ENCODE measurements at places on chromosomes 4 and X.

DNA sequence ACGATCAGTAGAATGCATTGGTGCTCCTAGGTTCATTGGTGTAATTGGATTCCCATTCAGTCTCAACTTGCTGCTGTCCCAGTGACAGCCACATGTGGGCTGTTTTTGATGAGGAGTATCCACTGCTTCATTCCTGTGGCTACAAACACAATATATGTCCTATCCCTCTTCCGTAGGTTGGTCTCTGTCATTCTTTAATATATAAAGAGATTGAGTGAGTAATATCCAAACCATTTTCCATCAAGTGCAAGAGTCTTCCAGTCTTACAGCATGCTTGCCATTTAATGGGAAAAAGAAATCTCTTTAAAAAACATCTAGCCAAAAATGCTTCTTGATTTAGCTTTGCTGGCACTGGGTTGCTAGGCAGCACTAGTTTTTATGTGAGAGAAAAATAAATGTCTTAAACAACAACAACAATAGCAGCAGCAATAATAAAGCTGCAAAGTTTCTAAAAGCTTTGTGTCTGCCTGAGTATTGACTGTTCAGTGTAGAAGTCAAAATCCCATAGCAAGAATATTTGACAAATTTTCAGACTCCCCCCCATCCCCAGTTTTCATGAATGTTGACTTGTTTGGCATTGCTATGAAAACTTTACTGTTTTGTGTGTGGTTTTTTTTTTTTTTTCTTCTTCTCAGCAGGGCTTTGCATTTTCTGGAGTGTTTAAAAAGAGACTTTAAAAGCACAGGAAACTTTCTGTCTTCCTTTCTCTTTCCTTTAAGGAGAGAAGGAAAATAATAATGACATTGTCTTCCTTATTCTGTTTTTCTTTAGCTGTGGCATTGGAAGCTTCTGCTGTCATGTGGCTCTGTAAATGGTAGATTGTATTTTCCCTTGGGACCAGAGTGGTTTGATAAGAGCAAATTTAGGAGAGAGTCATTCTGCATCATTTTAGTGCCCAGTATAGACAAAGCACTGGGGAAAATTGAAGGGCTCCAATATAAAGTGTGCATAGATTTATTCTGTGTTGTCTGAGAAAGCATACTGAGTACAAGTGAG is 244.3 kb downstream of the ARHGAP10 start:
- DNase-seq: no peak

DNA sequence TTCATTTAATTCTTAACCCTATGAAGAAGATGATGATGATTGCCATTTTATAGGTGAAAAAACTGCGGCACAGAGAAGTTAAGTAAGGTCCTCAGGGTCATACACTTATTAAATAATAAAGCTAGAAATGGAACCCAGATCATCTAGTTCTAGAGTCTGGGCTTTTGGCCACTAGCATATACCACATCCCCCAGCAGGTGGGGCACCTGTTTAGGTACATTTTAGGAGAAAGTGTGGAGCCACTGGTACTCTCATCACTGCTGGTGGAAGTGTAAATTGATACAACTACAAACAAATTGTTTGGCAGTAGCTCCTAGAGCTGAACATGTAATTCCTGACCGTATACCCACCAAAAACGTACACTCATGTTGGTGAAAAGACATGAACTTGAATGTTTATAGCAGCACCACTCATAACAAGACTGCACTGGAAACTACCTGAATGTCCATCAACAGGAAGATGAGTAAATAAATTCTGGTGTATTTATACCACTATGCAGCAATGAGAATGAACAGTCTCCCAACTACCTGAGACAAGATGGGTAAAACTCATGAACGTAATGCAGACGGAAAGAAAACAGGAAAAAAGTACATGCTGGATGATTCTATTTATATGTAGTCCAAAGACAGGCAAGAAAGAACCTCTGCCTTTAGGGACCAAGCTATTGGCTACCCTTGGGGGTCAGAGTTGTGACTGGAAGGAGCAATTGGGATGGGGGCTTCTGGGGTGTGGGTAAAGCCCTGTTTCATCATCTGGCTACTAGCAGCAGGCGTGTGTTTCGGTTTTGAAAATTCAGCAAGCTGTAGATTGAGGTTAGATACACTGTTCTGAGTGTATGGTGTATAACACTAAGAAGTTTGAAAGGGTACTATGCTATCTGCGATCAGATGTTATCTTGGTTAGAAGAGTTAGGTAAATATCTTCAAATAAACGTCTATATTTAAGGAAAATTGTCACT is 72.3 kb upstream of the ADGRG2 start:
- no peak for DNase-seq

GRCh38 chr4:2878346-2878745 is 34.7 kb downstream of the ADD1 start:
- DNase-seq: no peak

GRCh38 chr4:3389233-3390215 is 52.2 kb upstream of the HGFAC start:
- DNase-seq: no peak

DNA sequence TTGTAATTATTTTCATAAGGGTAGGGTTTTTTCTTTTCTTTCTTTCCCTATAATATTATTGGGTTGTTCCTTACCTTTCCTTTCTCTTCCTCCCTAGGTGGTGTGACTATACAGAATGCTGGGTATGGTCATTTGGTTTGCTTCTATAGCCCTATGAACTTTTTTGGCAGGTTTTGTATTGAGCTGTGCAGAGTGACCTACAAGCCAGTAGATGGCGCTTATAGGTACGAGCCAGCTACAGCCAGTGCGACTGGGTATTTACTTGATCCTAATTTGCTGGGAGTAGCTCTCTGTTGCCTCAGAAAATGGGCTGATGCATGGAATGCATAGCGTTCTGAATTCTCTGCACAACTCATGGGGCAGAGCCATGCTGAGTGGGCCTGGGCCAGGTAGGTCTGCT is 423.3 kb downstream of the MAGEE1 start:
- DNase-seq: no peak

DNA sequence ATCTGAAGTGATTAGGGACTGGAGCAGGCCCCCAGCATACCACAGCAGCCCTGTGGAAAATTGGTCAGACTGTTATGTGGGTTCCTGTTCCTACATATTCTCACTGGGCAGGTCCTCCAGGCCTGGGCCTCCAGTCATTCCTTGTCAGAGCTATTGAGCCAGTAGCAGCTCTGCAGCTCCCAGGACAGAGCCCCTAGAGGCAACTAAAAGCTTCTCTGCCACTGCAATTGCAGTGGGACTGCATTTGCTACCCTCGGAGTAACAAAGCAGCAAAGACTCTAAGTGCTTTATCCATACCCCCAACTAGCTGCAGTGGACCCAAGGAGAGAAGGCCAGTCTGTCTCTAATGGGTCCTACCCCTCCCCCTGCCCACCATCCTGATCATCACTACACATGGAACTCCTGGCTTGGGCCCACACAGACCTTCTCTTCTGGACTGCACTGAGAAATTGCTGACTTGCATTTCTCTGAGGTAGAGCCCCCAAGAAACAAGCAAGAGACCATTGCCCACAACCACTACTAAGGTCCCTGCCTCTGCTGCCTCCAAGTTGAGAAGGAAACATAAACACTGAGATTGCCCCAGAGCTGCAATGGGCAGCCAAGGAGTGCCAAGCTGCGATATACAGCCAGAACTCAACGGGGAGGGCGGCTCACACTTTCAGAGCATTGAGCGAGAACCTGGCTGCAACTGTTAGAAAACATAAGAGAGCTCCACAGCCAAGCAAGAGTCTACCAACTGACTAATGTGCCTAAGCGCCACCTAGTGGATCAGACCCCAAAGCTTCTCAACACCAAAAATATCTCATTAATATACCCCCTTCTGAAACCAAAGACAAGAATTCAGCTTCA is 738.7 kb upstream of the NDST4 start:
- peak; percentile 37 for DNase-seq

Measured in bronchial epithelial cell (primary cell).